Fibroblast of skin of right biceps (primary cell): ENCODE measurements at places on chromosomes 13 and 19.

DNA sequence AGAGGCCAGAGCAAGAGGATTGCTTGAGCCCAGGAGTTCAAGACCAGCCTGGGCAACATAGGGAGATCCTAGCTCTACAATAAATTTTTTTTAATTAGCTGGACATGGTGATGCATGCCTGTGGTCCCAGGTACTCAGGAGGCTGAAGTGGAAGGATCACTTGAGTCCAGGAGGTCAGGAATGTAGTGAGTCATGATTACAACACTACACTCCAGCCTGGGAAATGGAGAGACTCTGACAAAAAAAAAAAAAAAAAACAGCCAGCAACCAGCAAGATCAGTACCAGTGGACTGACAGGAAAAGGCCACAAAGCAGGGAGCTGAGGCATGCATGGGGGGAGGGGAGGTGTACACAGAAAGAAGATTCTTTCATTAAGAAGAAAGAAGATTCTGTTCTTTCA lies 52.7 kb upstream of the RFXAP start:
- peak; percentile 80 for DNase-seq

DNA sequence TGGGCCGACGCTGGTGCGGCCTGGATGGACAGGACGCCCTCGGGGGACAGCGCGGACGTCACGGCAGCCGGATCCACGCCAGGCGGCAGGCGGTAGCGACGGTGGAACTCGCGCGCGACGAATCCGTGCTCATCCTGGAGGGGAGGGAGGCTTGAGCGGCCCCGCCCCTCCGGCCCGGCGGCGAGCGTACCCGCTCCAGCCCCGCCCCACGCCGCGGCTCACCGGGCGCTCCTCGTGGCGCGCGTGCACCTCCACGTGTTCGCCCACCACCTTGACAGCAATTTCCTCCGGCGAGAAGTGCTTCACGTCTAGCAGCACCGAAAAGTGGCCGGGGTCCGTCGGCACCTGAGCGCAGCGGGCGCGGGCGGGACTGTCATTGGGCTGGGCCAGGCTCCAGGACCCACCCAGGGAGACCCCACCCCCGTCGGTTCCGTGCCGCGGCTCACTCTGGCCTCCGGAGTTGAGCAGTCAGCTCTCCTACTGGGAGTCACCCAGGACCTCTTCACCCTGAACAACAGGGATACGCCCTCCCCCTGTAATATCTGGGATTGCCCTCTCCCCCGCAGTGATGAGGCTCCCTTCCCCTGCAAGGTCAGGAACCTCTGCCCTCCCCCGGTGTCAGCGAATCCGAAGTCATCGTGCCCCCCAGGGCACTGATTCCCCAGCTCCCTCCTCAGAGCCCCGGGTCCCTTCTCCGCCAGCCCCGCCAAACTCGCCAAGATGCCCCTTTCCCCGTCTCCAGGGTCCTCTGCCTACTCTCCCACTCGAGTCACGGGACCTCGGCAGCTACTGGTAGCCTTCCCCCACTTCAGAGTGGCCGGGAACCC lies 1.1 kb downstream of the HSPB6 start:
- peak; percentile 68 for DNase-seq

DNA sequence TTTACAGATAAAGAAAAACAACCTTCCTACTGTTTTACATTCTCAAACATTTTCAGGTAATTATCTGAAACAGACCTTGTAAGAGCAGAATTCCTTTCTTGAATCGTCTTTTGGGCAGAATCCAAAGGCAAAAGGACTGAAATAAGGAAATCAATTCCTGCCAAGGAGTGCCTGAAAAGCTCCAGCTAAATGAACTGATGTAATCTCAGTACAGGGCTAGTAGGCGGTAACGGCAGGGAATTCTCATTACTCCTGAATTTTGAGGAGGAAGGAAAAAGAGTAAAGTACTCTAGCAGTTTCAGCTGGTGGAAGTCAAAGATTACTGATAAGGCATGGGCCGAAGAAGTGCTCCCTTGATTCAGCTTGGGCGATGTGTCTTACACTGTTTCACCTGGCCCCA lies 168.4 kb downstream of the PCDH9 start:
- DNase-seq: peak; percentile 3

DNA sequence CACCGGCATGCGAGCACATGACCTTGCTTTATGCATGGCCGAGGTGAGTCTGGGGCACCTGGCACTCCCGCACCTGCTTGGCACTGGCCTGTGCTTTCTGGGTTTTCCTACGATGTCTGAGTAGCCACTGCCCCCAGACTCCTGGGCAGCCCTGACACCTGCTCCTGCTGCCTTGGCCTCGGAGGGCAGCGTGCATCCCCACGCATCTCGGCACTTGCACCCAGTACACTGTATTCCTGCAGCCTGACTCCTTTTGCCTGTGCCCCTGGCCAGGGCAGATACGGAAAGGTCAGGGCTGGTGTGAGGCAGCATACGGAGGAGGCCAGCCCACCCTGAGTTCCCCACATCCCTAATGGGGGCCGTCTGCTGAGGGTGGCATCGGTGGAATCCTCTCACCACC lies 340.6 kb downstream of the TEX29 start:
- DNase-seq: no peak

- no peak for DNase-seq
Measured at GRCh38 chr13:40189426-40189825, 477.0 kb downstream of the FOXO1 start.

GRCh38 chr13:33380487-33381079 lies 95.0 kb upstream of the STARD13 start:
- DNase-seq: no peak

- no peak for DNase-seq
Measured at GRCh38 chr19:50252111-50252886, 48.9 kb downstream of the MYH14 start.

GRCh38 chr19:30670562-30671366 lies 298.6 kb downstream of the ZNF536 start:
- no peak for DNase-seq

GRCh38 chr19:30648866-30649862 lies 277.0 kb downstream of the ZNF536 start:
- DNase-seq: no peak

DNA sequence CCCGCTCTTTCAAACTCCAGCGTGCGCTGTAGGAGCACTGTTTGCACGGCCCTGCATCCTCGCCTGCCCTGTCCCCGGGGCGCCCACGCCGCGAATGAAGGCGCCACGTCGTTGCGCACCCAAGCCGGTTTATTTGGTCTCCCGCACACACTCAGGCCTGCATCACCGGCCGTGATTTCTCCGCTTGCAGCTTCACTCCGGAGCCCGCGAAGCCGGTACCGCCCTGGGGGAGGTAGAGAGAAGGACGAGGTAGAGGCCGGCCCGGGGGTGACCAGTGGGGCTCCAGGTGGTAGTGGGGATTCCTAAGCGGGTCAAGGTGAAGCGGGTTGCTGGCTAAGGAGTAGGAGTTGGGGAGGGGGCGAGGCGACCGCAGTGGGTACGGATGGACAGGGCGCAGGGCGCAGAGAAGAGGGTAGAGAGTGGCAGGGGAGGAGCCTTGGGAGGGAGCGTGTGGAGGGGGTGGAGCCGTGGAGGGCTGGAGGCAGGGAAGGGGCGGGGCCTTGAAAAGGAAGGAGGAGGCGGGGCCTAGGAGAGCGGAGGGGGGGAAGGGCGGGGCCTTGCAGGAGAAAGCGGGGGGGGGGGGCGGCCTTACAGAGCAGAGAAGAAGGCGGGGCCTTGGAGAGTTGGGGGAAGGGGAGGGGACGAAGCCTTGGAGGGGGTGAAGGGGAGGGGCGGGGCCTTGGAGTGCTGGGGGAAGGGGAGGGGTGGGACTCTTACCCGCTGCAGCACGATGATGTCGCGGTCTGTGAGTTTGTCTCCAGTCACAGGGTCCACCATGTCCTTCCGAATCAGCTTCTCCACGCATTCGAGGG lies 24.6 kb downstream of the NOSIP start:
- DNase-seq: peak; percentile 69

- peak; percentile 5 for DNase-seq
Measured at GRCh38 chr19:11400798-11401197, 16.7 kb upstream of the EPOR start.

GRCh38 chr19:1046836-1047695 lies 7.2 kb downstream of the ABCA7 start:
- no peak for DNase-seq

- DNase-seq: no peak
Measured at GRCh38 chr19:33064458-33064791, 263 bp downstream of the RHPN2 start.

DNA sequence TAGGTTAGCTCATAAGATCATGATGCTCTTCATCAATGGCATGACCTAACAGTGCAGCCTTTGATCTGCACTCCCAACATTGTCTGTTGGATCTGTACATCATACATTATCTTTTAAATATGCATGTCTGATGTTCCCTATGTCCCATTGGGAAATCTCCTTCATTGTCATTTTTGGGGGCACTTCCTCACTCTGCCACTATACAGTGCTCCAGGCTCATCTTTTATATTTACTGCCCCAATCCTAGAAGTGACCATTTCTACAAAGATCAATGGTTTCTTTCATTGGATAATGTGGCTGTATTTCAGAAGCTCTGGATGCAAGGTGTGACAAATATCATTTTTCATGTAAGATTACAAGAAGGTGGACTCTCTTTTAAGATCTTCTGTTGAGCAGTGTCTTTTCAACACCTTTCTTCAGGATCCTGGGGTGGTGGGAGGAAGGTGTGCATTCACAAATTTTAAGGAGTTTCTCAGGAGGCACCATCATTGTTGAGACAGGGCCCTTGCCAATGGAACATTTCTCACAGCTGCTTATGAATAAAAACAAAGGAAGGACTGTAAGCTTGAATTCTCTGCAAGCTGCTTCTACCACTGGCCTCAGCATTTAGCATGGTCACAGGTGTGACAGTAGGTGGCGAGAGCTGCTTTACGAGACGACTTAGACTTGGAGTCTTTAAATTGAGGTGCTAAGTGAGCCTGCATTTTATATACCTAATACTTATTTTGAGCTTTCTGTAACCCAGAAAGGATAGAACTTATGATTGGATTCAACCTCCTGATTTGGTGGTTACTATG lies 403.0 kb downstream of the LMO7 start:
- no peak for DNase-seq

DNA sequence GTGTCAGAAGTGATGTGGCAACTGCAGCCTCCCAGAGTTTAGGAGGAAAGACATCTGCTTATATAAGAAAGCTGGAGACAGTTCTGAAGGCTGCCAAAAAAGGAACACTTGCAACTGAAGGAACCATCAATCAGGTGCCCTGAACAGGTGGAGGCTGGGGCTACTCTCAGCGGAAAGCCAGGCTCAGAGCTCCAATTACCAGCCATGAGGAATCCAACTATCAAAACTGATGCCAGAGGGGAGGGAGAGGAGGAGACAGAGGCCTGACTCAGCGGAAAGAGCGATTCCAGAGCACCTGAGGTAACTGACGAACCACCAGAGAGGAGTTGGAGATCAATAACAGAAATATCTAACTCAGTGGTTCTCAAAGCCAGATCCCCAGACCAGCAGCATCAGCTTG lies 24.3 kb downstream of the LEUTX start:
- no peak for DNase-seq

DNA sequence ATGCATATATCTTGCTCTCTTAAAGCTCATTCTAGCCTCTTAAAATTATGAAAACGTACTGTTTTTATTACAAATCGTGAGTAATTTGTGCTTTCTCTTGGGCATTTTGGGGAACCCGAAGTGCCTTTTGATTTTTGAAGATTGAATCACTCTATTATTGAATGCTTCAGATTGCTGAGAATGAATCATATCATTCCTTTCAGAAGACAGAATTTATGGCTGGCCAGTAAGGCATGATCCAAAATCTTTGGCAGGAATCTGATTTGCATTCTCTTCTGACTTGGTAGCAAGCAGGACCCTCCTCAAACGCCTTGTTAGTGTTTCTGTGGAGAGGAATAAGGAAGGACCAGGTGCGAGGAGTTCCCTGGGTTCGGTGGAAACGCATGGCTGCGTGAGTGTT lies 49.5 kb downstream of the STARD13 start:
- DNase-seq: peak; percentile 91

DNA sequence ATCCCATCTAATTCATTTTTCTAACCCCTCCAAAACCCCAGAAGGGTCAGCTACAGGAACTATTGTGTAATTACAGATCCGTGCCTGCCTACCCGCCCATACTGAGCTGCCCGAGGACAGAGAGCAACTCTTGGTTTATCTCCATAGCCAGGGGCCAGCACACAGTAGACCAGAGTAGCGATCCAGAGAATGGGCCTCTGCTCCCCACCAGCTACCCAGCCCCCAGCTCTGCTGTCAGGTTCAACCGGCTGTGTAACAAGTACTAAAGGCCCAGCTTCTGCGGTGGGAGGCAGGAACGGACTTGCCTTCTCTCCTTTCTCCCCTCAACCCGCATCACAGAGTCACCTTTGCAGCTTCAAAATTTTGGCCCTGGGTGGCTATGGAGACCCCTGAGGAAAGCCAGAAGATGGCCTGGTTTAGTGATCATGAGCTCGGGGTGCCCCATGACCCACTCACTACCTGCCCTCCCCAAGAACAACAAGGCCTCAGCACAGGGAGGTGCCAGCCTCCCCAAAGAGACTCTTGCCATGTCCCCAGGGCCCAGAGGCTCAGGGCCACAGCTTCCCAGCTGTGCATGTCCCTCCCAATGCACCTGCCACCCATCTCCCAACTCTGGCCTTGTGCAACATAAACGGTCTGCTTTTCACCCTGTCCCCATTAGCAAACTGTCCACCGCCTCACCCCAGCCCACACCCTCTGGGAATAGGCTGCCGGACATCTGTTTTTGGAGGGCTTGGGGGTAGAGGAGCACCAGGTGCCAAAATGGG lies 5.7 kb downstream of the CALM3 start:
- no peak for DNase-seq

DNA sequence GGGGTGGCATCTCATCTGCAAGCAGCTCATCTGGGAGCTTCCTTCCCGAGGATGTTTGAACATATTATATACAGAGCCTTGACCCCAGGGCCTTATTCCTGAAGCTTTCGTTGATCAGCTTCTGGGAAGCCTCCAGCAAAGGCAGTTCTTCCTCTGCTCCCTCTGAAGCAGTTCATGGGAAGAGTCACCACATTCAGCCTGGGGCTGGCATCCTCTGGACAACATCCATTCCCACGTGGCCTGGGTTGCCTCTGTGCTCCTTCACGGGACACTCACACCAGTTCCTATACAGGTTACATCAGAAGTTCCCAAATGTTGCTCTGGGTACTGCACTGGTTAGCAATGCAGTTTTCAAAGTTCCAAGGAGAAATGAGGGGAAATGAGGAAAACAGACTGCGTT lies 29.6 kb downstream of the COL4A2 start:
- DNase-seq: no peak

- peak; percentile 71 for DNase-seq
Measured at GRCh38 chr13:23921451-23921888, 24.2 kb upstream of the C1QTNF9B start.

GRCh38 chr13:55497486-55497885 lies 1643.2 kb upstream of the PRR20A start:
- no peak for DNase-seq

DNA sequence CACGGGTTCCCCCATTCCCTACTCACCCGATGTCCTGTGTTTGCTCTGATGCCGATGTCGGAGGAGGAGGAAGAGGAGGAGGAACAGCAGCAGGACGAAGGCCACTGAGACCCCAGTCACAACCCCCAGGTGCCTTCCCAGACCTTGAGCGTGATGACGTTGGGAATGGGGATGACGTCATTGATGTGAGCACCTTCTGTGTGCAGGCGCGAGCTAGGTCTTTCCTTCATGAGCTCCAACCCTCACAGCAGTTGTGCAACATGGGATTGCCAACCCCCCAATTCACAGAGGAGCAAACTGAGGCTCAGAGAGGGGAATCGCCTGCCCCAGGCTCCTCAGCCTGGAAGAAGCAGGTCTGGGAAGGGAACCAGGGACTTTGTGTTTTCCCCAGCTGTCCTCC lies 4.2 kb downstream of the LILRB5 start:
- DNase-seq: no peak
